ENCODE measurements at places on chromosomes 3 and 15.

DNA sequence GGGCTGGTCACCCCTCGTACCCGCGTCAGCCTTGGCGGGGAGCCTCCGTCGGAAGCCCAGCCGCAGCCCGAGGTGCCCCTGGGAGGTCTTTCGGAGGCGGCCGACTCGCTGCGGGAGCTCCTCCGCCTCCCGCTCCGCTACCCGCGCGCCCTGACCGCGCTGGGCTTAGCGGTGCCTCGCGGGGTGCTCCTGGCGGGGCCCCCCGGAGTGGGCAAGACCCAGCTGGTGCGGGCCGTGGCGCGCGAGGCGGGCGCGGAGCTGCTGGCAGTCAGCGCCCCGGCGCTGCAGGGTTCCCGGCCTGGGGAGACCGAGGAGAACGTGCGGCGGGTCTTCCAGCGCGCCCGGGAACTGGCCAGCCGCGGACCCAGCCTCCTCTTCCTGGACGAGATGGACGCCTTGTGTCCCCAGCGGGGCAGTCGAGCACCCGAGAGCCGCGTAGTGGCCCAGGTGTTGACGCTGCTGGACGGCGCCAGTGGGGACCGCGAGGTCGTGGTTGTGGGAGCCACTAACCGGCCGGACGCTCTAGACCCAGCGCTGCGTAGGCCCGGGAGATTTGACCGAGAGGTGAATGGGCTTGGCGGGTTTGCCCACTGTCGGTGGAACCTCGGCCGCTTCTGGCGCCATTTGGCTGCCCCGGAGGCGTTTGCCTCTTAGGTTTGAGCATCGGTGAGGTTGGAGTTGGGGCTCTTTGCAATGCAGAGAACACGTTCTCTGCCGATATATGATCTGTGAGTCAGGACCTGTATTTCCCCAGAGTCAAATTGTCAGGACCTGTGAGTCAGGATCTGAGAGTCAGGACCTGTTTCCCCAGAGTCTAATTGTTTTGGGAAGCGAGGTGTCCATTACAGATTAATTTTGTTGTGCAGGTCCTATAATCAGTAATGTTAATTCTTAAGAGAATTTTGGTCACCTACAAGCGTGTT lies 24.9 kb upstream of the GATM start:
- no peak for DNase-seq

GRCh38 chr3:148816981-148817525 lies 10.6 kb upstream of the CPB1 start:
- DNase-seq: no peak

GRCh38 chr3:151316267-151316991 lies at the start of gene GPR87:
TSS of gene GPR87 (minus strand) at chr3:151316820. CDS start at chr3:151300100, 16,720 bp downstream.
- DNase-seq: no peak

GRCh38 chr3:13588221-13588701 lies 39.3 kb downstream of the FBLN2 start:
- DNase-seq: no peak

All from HS-27A (cell line).